ENCODE measurements at places on chromosomes 7 and 10.

- no peak overlapping the region for H3K27ac ChIP-seq
- H3K4me1 ChIP-seq, result no peaks in the 10 kb centered on the region
- DNase-seq, result no peak
- no peaks in the 10 kb centered on the region for H3K27me3 ChIP-seq
- no peaks in the 10 kb centered on the region for H3K36me3 ChIP-seq
- H3K4me3 ChIP-seq, result no peak overlapping the region
Measured at GRCh38 chr7:134789967-134790685, 10.7 kb downstream of the CALD1 start.

- H3K27ac ChIP-seq, result no peak overlapping the region
- no peak overlapping the region for H3K4me3 ChIP-seq
- DNase-seq, result no peak
- H3K4me1 ChIP-seq, result peaks cover 6% of the 10 kb centered on the region
- H3K36me3 ChIP-seq, result no peaks in the 10 kb centered on the region
Measured at GRCh38 chr10:11450427-11450826, 161.0 kb downstream of the USP6NL start.

GRCh38 chr7:133054162-133054840 lies 27.6 kb downstream of the CHCHD3 start:
- no peak overlapping the region for H3K27ac ChIP-seq
- no peaks in the 10 kb centered on the region for H3K27me3 ChIP-seq
- no peak overlapping the region for H3K4me3 ChIP-seq

GRCh38 chr7:33250421-33250871 lies 121.1 kb downstream of the BBS9 start:
- no peak for DNase-seq
- no peaks in the 10 kb centered on the region for H3K4me1 ChIP-seq
- H3K27ac ChIP-seq, result no peak overlapping the region
- H3K27me3 ChIP-seq, result no peaks in the 10 kb centered on the region
- H3K4me3 ChIP-seq, result no peak overlapping the region
- no peaks in the 10 kb centered on the region for H3K36me3 ChIP-seq

- no peaks in the 10 kb centered on the region for H3K4me1 ChIP-seq
- no peaks in the 10 kb centered on the region for H3K27me3 ChIP-seq
- H3K36me3 ChIP-seq, result peaks cover 29% of the 10 kb centered on the region
- H3K4me3 ChIP-seq, result no peak overlapping the region
- no peak overlapping the region for H3K27ac ChIP-seq
Measured at GRCh38 chr7:127673902-127674301, 21.9 kb downstream of the SND1 start.

- H3K4me3 ChIP-seq, result no peak overlapping the region
- H3K36me3 ChIP-seq, result no peaks in the 10 kb centered on the region
- no peaks in the 10 kb centered on the region for H3K4me1 ChIP-seq
- DNase-seq, result no peak
- H3K27ac ChIP-seq, result no peak overlapping the region
Measured at GRCh38 chr10:64515970-64516699, 994.9 kb downstream of the REEP3 start.

- H3K27ac ChIP-seq, result no peak overlapping the region
- no peaks in the 10 kb centered on the region for H3K27me3 ChIP-seq
- DNase-seq, result no peak
- H3K4me3 ChIP-seq, result no peak overlapping the region
Measured at GRCh38 chr7:15424468-15424867, 137.3 kb downstream of the AGMO start.

- H3K27me3 ChIP-seq, result no peaks in the 10 kb centered on the region
- no peaks in the 10 kb centered on the region for H3K36me3 ChIP-seq
- no peak overlapping the region for H3K4me3 ChIP-seq
Measured at GRCh38 chr10:16392531-16393069, 44.2 kb upstream of the PTER start.

DNA sequence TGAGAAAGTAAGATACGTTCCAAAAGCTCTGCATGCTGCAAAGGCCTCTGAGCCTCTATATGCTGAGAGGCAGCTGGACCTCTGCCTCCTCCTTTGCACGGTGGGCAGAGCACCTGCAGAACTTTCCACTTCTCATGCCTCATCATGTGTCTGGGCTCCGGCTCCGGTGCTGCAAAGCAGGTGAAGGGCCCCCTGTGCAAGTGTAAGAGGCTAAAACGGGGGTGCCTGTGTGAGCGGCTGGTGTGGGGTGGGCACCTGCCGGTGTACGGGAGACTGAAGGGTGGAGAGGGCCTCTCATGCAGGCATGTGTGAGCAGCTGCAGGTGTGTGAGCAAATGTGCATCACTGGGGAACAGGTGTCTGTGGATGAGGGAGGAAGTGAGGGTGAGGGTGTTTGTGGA lies 121.0 kb downstream of the KCNMA1 start:
- H3K27me3 ChIP-seq, result no peaks in the 10 kb centered on the region
- H3K4me3 ChIP-seq, result no peak overlapping the region
- H3K36me3 ChIP-seq, result no peaks in the 10 kb centered on the region

DNA sequence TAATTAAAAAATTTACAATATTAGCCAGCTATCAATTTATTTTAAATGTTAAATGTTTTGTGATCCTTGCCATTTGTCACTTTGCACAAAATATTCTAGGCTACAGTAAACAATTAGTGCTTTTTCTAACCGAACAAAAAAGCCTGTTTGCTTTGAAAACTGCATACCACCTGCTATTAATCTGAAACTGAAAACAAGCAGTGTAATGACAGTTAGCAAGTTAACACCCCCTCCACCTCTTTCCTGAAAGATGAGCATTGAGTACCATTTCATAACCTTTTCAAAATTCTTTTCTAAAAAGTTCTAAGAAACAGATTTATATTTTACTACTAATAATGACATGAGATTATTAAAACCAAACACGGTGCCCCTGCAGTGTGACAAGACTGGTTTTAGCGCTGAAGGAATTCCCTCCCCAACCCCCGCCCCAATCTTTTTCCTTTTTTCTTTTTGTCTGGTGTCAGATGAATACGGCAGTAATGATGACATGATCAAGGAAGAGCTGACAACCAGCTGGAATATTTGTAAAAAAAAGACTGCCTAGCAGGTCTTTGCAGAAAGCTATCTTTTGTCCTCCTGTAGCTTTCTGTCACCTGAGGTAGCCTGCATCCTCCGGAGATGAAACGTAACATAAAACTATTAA lies 175.6 kb downstream of the CHCHD3 start:
- H3K4me1 ChIP-seq, result no peaks in the 10 kb centered on the region
- DNase-seq, result no peak
- H3K4me3 ChIP-seq, result no peak overlapping the region
- H3K27me3 ChIP-seq, result no peaks in the 10 kb centered on the region

- no peak overlapping the region for H3K4me3 ChIP-seq
- no peak for DNase-seq
- no peak overlapping the region for H3K27ac ChIP-seq
- peaks cover 2% of the 10 kb centered on the region for H3K27me3 ChIP-seq
Measured at GRCh38 chr10:71029411-71029892, 141.1 kb upstream of the PCBD1 start.

DNA sequence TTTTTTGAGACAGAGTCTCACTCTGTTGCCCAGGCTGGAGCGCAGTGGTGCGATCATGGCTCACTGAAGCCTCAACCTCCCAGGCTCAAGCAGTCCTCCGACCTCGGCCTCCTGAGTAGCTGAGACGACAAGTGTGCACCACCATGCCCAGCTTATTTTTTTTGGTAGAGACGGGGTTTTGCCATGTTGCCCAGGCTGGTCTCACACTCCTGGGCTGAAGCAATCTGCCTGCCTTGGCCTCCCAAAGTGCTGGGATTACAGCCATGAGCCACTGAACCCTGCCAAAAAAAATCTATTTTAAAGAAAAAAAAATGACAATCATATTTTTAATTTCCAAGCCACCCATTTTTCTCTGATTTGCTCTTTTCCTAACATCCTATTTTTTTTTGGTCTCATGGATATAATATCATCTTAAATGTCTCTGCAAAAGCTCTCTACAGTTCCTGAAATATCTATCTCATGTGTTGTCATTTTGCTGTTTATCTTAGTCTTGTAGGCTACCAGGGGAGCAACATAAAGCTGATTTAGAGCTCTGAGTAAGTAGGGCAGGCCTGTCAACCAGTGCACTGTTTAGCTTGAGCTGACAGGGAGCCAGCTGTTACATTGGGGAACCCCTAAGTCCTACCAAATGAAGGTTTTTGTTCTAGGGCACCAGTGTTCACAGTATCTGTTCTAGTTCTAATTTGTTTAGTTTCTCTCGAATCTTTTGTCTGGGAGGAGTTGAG lies 29.9 kb upstream of the HBP1 start:
- no peaks in the 10 kb centered on the region for H3K27me3 ChIP-seq
- H3K4me3 ChIP-seq, result no peak overlapping the region
- no peak for DNase-seq
- H3K36me3 ChIP-seq, result no peaks in the 10 kb centered on the region

DNA sequence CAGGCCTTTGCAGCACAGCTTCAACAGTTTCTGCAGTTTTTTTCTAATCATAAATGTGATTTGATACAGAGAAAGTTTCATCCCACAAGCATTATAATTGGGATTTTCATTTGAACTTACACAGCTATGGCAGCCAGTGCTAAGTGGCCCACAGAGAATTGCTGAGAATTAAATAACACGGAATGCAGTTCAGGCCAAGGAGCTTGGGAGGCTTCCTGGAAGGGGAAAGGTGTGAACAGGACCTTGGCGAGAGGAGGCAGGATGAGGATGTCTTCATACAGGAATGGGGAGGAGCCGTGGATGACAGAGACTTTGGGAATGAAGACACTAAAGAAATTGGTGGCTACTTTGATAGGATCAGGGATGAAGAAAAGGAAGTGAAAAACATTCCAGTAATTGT lies 95.3 kb downstream of the ZNF22 start:
- no peaks in the 10 kb centered on the region for H3K36me3 ChIP-seq
- no peak overlapping the region for H3K4me3 ChIP-seq
- no peak for DNase-seq
- H3K27me3 ChIP-seq, result peaks cover 14% of the 10 kb centered on the region
- no peaks in the 10 kb centered on the region for H3K4me1 ChIP-seq

DNA sequence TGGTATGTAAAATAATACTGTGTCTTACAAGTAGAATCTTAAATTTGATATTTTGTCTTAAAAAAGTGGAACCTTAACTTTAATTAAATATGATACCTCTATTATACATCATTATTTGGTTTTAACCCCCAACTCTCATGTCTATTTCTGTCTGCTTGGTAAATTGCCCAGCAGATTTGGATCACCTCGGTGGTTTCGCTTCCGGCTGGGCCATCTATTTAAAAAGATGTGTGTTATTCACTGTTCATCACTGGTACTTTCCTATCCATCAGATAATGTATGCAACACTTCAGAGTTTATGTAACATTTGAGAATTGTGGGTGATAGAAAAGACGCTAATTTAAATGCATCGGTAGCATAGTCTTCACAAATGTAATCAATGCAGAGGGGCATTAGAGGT lies 119.7 kb downstream of the SND1 start:
- no peak for DNase-seq
- H3K36me3 ChIP-seq, result no peaks in the 10 kb centered on the region
- no peak overlapping the region for H3K4me3 ChIP-seq
- H3K4me1 ChIP-seq, result no peaks in the 10 kb centered on the region
- no peak overlapping the region for H3K27ac ChIP-seq

DNA sequence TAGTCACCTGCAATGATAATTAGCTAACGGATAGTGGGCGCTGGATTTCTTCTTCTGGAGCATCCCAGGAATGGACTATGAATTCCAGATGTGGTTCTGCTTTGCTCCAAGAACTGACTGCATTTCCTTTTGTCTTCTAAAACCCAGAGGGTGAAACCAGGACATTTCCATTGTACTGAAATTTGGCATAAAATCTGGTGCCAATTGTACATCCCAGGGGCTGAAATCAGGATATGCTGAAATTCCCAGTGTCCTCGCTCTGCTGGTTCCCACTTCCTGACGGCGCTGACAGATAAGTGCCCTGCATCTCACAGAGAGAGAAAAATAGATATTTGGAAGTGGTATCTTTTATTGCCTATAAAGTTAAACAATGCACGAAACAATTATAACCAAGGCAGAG lies 31.9 kb downstream of the RBM20 start:
- H3K36me3 ChIP-seq, result no peaks in the 10 kb centered on the region
- no peak overlapping the region for H3K27ac ChIP-seq
- no peak overlapping the region for H3K4me3 ChIP-seq
- no peak for DNase-seq
- no peaks in the 10 kb centered on the region for H3K27me3 ChIP-seq

DNA sequence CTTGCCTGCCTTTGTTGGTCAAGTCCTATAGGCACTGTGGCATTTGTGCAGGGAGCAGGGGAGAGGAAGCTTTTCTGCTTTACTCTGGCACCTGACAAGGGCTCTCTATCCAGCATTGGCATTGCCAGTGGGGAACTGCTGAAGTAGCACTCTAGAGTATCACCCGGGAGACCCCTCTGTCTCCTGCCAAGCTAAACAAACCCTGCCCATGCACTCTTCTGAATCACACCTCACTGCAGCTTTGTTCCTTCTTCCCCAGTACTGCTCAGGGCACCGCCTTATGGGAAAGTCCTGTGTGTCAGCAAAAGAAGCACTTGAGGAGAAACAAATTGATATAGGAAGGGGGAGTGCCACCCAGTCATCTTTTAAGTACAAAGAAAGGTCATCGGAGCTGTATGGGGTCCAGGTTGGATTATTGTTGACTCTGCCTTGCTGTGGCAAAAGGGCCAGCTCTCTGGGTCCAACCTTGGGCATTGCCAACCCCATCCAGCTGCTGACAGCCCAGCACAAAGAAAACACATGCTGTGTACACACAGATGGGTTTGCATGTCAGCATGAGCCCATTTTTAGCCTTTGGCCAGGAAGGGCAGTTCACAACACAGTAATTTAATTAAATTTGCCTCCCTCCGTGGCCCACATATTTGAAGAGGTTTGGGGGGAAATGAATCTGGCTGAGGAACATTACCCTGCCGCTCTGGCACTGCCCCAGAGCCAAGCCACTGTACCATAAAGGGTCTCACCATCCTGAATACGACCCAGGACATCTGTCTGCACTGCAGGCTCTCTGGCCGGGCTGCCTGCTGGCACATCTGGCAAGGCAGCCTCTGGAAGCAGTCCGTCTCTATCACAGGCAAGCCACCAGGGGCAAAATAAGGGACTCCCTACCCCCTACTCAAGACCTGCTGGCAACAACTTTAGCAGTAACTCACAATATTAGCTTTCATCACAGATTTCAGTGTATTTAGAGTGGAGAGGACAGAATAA lies 13.1 kb downstream of the LRRC4 start:
- H3K4me1 ChIP-seq, result no peaks in the 10 kb centered on the region
- no peaks in the 10 kb centered on the region for H3K27me3 ChIP-seq
- DNase-seq, result no peak
- no peak overlapping the region for H3K4me3 ChIP-seq
- H3K36me3 ChIP-seq, result peaks cover 21% of the 10 kb centered on the region

DNA sequence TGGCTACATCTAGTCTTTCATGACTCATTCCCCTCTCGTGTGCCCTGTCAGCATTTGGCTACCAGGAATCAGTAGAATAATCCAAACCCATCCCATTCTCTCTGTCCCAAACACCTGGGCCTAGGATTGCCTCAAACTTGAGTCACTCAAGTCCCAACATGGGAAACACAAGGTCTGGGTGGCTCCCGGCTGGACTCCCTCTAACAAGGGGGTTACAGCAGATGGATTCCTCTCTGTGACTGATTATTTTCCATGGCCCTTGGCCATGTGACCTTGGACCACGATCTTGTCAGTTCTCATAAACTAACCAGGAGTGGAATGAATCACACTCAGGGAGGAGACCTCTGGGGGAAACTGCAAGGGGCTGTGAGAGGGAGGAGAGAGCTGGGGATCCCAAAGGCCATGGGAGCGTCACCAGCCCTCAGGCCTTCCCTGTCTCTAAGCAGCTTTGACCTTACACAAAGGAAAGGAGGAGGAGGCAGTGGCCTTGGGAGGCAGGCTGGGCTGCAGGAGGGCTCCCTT lies 533.1 kb downstream of the KCNMA1 start:
- no peaks in the 10 kb centered on the region for H3K4me1 ChIP-seq
- no peak for DNase-seq
- H3K27me3 ChIP-seq, result no peaks in the 10 kb centered on the region
- H3K4me3 ChIP-seq, result no peak overlapping the region
- H3K27ac ChIP-seq, result no peak overlapping the region
- no peaks in the 10 kb centered on the region for H3K36me3 ChIP-seq

- no peaks in the 10 kb centered on the region for H3K4me1 ChIP-seq
- no peak for DNase-seq
- H3K4me3 ChIP-seq, result no peak overlapping the region
Measured at GRCh38 chr7:2301511-2301863, 12.8 kb downstream of the SNX8 start.

Data from CD4-positive, alpha-beta T cell (primary cell).